ENCODE measurements at places on chromosomes 12 and 14.

- DNase-seq, result no peak
Observed at GRCh38 chr14:58455593-58456265, 28.2 kb downstream of the KIAA0586 start.

GRCh38 chr12:124687174-124687902 is 119.9 kb upstream of the NCOR2 start:
- no peak for DNase-seq

DNA sequence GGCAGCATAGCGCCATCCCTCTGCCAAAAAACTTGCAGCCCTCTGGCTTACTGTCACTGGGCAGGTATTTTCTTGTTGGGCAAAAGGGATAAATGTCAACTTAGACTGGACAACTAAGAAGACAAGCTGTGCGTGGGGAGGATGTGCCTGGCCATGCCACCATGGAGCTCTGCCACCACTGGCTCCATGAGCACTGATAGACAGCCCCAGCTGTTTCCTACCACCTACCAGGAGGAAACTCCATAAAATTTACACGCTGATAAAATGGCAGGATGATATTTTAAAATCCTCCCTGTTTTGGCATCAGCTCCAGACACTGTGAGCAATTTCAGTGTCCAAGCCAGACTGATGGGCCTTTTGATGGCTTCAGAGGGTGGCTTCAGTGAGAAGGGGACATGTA is 7.1 kb upstream of the GALNT16 start:
- DNase-seq, result no peak

GRCh38 chr12:117441751-117442150 is 80.3 kb upstream of the NOS1 start:
- no peak for DNase-seq

DNA sequence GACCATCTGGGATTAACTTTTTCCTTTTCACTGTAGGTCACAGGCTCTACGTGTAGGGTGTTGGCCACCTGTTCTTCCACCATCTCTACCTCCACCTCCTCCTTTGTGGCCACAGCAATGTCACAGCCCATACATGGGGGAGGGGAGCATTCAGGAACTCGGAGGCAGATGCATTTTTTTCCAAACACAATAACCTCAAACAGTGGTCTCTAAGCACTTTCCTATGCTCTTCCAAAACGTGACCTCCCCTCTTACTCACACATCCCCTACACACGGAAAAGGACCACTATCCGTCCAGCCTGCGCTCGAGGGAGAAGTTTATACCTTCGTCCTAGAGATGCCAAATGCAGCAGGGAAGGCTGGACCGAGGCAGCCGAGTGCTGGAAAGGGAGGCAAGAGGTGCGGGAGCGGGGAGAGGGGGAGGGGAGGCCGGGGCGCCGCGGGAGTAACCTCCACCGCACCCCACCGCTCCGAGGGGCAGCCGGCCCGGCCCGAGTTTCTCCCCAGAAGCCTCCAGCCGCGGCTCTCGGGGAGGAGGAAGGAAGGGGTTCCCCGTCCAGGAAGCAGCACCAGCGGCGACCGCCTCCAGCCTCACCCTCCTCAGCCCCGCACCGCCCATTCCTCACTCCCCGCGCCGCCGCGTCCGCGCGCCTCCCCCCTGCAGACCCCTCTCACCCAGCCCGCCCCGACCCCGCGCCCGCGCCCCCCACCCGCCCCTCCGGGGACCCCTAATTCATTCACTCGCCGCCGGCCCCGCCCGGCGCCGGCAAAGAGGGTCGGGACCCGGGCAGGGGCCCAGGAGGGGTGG is 594 bp downstream of the KRAS start:
- peak; percentile 47 for DNase-seq

DNA sequence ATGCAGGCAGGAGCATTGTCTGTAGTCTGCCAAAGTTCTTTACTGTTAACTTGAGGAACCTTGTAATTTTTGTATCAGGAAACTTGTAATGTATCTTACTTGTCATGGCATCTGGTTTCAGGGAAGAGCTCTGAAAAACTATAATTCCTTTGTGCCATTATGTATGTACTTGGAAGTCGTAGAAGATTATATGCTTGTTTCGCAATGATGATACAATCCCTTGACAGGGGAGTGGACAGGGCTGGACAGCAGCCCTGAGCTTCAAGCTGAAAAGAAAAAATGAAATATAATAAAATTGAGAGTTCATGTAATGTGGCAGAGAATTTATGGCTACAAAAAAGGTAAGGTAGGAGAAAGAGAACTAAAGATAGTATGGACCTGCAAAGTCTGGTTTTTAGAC is 7.4 kb upstream of the DLGAP5 start:
- DNase-seq, result no peak

DNA sequence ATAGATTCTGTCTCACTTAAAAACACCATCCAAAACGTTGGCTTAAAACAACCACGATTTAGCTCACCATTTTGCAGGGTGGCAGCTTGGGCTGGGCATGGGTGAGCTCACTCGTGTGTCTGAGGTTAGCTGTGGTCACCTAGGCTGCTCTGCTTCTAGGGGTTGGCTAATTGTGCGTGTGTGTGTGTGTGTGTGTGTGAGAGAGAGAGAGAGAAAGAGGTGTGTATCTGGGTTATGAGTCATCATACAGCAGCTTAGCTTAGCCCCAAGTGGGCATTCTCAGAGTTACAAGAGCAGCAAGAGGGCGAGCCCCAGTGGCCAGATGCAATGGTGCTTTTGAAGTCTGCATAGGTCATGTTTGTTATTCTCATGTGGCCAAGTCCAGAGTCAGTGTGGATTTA is 6.0 kb downstream of the FBXW8 start:
- DNase-seq, result peak; percentile 7

- DNase-seq, result no peak
Observed at GRCh38 chr12:95634622-95635621, 83.6 kb upstream of the USP44 start.

GRCh38 chr12:26997003-26997402 is 17.2 kb downstream of the TM7SF3 start:
- peak; percentile 12 for DNase-seq

GRCh38 chr12:54159140-54159539 is 29.6 kb downstream of the SMUG1 start:
- DNase-seq, result no peak

- no peak for DNase-seq
Observed at GRCh38 chr14:27881063-27881462, 885.5 kb upstream of the FOXG1 start.

DNA sequence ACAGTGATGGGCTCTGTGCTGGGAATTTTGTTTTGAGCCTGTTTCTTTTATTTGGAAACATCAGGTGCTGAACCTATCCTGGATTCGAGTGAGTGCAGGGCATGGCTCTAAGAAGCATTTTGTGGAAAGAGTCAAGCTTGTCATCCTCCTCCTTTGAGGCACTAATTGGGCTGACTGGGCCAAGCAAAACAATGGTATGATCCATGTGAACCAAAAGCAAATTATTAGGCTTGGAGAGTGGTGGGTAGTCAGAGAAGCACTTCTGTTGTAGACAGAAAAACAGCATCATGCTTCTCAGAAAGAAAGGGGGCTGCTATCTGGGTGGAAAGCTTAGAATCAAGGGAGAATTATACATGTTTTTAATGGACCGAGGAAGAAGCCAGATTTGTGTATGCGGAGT is 481.6 kb downstream of the DIO2 start:
- no peak for DNase-seq

DNA sequence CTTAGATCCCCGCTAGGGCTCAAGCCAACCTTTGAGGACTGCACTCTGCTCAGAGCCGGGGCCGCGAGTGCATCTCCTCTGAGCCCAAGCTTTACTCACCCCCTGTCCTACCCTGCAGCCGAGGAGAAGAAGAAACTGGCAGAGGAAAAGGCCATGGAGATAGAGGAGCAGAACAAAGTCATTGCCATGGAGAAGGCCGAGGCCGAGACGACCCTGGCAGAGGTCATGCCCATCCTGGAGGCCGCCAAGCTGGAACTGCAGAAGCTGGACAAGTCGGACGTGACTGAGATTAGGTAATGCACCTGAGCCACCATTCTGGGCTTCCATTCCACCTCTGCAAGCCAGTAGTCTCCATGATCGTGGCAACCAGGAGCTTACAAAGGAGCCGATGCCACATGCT is 69.8 kb downstream of the CCDC92 start:
- DNase-seq, result no peak

GRCh38 chr12:117854339-117855012 is 114.3 kb downstream of the KSR2 start:
- peak; percentile 48 for DNase-seq

DNA sequence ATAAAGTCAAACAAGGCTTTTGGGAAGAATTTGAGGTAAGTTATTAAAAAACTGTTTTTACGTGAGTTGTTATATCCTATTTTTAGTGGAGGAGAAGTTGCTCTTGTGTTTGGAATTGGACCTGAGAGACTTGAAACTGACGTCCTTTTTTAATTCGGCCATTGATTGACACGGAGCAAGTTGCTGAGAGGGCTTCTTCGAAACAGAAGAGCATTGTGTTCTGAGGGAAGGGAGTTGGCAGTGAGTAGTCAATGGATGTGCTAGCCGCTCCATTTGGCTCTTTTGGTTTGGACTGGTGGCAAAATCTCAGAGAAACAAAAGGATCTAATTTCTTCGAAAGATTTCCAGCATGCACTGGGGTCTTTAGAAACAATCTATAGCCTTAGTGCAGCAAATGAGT is 37.3 kb downstream of the PTPN11 start:
- no peak for DNase-seq

- no peak for DNase-seq
Observed at GRCh38 chr14:26199590-26200370, 398.1 kb downstream of the NOVA1 start.

- DNase-seq, result peak; percentile 71
Observed at GRCh38 chr12:27015730-27016076, 1.5 kb upstream of the TM7SF3 start.

DNA sequence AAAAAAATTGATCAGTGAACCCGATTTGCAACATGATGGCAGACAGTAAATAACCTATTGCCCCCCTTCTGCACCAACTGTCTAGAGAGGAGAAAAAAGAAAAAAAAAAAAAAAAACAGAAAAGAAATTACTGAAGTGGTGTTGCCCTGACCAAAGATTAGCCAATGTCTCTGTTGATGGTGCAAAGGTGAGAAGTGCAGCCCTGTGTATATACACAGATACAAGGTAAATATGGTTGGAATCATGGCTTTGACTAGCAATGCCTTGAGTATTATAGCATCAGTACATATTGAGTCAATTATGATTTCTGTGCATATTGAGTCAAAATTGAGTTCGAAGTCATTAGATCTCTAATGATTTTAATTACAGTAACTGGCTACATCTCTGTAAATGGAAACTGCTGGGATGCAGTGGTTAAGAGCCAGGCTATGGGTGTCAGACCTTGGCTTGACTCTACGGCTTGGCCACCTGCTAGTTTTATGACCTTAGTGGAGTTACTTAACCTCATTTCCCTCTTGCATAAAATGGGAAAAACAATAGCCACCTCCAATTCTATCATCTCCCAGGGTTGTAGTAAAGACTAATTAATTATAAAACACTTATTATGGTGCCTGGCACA is 51.0 kb downstream of the EGLN3 start:
- DNase-seq, result no peak

DNA sequence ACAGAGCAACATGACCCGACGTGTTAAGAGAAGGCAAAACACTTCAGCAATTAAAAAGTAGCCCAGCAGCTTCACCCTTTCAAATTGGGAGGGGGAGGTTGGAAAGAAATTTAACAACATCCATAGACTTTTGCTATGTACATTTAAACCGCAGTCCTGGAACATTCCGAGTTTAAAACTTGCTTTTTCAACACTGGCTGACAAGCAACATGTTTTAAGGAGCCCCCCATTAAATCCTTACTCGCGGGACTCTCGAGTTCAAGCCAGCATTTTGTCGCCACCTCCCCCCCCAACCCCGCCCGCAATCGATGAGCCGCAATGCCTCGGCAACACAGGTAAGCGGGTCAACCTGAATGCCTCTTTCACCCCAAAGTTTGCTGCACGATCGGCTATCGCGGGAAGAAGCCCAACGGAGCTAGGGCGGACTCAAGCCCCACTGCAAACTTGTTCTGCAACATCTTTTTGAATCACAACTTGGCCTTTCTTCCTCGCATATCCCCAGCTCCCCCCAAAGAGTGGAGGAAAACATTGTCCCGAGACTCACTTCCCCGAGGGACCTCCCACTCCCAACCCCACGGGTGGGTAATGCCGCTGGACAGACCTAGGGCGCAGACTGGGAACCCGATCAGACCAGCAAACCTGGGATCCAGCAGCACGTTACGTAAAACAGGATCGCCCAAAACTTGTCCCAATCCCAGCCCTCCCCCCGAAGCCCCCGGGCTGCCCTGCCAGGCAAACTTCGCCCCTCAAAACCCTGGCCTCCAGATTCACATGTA is 777 bp downstream of the ZFP36L1 start:
- peak; percentile 56 for DNase-seq

GRCh38 chr14:37056473-37056872 is 115.9 kb downstream of the SLC25A21 start:
- DNase-seq, result no peak

- no peak for DNase-seq
Observed at GRCh38 chr12:21843795-21844194, 69.3 kb upstream of the KCNJ8 start.

- no peak for DNase-seq
Observed at GRCh38 chr14:51648296-51648695, 3.4 kb upstream of the FRMD6 start.

- DNase-seq, result peak; percentile 87
Observed at GRCh38 chr12:130870442-130871285, 1.2 kb upstream of the RAN start.

- DNase-seq, result no peak
Observed at GRCh38 chr14:99649219-99649618, 4.3 kb downstream of the HHIPL1 start.

Data from inflammatory macrophage (primary cell).